ENCODE measurements at places on chromosomes 13 and 19.

DNA sequence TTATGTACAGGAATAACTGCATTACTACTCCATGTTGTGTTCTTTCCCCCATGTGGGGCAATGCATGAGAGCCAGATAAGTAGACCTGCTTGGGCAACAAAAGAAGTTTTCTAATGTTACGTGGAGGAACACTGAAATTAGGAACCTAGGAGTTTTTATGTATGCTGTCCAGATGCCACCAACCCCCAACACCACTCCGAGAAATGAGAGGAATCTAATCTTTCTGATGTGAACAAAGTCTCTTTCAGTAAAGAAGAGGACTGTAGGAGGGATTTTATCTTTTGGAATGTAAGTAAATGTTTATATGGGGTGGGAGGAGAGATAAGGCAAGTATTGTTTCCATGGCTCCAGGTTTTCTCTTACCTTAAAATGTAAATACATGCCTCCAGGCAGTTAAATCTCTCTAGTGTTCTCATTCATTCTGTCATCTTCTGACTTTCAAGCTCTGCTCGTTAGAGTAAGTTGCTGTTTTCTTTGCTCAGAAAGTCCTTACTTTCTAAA is 820.6 kb downstream of the PCDH17 start:
- no peak for DNase-seq

DNA sequence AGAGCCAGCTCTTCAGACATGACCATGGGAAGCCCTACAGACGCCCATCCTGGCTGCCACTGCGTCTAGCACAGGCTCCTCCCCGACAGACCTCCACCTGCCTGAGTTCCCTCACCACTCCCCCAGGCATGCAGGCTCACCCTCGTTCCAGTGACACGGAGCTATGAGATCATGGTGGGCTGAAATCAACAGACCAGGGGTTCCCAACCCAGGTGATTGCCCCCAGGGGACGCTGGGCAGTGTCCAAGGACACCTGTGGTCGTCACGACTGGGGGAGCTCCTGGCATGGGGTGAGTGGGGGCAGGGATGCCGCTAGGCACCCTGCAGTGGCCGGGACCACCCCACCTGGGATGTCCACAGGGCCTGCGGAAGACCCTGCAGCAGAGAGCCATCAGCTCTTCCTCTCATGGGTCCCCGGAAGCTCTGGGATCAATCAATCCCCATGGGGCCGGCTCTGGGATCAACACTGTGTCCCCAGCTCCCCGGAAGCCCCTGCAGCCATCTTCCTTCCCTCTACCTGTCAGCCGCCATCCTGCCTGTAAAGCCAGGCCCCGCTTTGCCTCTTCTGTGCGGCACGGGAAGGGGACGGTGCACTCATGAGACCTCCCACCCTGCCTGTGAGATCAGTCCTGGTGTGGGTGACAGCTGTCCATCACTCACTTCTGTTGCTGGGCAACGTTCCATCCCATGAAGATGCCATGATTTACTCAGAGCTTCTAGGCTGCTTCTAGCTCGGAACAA is 12.8 kb upstream of the MADCAM1 start:
- no peak for DNase-seq

GRCh38 chr19:3125900-3126524 is 9.8 kb upstream of the GNA15 start:
- peak; percentile 22 for DNase-seq

GRCh38 chr19:48186541-48186991 is 16.1 kb downstream of the ZSWIM9 start:
- DNase-seq, result no peak

GRCh38 chr19:53880711-53881481 is 1.1 kb upstream of the PRKCG start:
- DNase-seq, result no peak

DNA sequence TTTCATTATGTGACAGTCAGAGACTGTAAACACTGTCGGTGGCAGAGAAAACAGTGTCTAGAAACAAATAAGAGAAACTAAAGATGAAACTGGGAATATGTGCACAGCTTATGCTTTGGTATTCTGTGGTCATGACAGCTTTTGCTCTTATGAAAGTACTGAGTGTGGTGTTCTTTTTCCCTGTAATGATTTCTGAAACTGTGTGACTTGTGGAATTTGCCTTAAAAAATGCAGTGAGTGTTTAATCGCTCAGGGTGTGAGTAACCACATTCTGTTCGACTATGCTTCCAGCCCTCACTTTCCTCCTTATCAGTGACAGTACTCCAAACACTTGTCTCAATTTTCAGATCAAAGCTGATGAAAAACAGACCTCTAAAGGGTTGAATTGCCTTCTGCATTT is 66.9 kb upstream of the DIAPH3 start:
- DNase-seq, result no peak

GRCh38 chr13:77737583-77738200 is 40.2 kb downstream of the SLAIN1 start:
- DNase-seq, result no peak

DNA sequence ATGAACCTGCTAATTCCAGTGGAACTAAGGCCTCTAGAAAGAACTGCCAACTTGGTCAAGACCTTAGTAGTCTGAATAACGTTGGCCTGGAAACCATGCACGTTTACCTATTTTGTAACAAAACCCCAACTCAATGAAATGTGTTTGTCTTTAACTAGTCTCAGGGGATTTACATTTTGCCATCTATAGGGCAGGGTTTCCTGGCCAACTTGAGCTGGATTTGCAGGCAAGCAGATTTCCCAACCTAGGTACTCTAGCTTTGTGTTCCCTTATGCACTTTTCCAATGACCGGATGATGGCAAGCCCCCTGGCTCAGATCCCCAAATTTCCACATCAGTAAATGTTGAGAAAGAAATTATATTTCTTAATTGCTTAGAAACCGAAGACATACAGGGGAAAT is 114.5 kb downstream of the IRS2 start:
- DNase-seq, result peak; percentile 41

DNA sequence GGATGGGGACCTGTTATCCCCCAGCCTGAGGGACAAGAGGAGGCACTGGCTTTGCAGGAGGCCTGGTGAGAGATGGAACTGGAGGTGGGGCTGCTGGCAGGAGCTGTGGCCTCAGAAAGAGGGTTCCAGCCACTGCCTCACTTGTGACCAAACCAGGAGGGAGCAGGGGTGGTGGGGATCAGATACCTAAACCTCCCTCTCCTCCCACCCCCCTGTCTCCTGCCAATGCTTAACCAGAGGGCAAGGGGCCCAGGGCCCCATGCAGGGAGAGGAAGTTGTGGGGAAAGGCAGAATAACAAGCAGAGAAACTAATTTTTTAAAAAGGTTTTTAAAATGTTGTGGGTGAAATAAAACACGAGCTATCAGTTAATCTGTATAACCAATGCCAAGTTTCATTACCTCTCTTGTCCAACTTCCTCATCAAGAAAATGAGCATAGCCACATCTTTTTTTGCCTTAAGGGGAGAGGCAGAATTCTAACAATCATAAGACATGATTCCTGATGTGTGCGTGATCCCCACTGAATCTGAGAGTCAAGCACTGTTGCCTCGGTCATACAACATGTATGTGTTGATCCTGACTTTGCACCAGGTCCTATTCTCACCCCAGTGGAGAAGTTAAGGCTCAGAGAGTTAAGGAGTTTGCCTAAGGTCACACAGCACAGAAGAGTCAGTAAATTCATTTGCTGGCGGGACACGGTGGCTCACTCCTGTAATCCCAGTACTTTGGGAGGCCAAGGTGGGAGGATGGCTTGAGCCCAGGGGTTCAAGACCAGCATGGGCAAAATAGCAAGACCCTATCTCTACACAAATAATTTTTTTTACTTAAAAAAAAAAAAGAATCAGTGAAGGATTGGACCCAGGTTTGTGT is 12.9 kb downstream of the FXYD5 start:
- no peak for DNase-seq

GRCh38 chr13:60397704-60398378 is 821 bp downstream of the TDRD3 start:
- DNase-seq, result peak; percentile 16

- DNase-seq, result no peak
Observed at GRCh38 chr19:47036097-47036651, 12.2 kb downstream of the TMEM160 start.

DNA sequence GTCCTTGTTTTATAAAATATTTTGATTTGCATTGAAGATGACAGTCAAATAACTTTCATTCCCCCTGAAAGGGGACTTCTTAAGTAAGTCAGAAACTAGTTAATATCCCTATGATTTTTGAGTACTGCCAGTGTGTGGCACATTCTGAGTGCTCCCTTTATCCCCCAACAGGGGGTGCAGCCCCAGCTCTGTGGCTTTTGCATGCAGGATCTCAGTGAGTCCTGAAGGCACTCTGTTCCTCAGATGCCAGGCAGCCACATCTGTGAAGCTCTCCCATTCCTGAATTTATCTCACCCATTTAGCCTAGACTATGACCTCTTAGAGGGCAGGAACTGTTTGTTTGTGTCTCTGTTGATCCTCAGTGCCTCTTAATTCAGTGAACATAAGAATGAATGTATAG is 123.1 kb downstream of the CDK8 start:
- peak; percentile 8 for DNase-seq

DNA sequence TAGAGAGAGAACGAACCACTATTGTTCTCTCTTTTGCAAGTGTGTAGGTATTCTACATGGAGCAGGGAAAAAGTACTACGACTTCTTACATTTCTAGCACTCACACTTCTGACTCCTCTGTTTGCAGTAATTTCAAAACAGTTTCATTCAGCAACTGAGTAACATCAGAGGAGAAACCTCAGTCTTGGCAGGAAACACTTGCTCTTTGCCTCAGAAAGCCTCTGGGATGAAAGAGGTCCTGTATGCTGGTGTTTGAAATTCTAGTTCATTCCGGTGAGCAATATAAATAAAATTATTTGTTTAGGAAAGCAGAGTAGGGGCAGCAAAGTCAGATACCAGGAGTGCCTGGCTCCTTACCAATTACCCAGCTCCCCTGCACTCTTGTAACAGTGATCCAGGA is 595.5 kb downstream of the TBC1D4 start:
- no peak for DNase-seq

GRCh38 chr13:33206945-33207614 is 78.5 kb downstream of the STARD13 start:
- no peak for DNase-seq

DNA sequence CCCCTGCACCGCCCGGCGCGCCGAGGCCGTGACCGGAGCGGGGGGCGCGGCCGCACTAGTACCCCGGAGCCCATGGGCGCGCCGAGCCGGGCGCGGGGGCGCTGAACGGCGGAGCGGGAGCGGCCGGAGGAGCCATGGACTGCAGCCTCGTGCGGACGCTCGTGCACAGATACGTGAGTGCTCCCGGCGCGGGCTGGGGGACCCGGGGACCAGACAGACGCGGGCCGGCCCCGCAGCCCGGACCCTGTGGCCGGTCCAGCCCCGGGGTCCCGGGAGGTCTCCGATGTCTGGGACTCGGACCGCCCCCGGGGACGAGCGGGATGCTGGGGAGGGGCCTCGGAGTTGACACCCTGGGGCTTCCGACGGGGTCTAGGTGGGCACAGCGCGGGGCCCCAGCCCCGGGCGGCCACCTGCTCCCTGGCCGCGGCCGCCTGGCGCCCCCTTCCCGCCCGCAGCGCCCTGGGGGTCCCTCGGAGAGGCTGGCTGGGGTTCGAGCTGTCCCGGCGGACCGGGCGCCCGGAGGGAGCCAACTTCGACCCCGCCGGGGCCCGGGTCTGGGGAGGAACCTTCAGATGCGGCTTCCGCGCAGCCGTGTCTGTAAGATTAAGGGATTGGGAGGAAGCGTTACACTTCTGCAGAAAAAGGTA is 568 bp downstream of the ATP11A start:
- no peak for DNase-seq

DNA sequence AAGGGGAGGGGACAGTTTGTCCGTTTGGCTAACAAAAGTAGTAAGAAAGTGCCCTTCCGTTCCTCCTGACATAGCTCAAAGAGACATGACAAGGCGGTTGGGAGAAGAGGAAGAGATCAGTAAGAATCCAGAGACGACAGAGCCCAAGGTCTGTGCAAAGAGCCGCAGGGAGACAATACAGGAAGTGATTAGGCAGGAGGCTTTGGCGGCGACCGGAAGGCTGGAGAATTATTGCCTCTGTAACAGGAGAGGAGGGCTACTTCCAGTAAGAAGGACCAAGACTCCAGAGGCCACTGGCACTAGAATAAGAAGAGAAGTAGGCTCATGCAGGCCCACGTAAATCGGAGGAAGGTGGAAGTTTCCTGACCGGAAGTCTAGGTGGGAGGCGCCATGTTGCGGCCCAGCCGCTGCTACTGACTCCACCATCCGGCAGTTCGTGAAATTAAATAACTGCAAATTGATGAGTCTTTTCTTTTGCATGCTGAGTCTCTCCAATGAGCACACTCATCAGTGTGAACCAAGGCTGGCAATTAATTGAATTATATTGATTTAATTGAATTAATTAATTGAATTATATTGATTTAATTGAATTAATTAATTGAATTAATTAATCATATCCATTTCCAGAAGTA is 9.9 kb downstream of the RFX2 start:
- no peak for DNase-seq

- DNase-seq, result no peak
Observed at GRCh38 chr19:4606921-4607678, 32.2 kb upstream of the TNFAIP8L1 start.

GRCh38 chr19:47122359-47123335 is 8.0 kb upstream of the SAE1 start:
- no peak for DNase-seq

DNA sequence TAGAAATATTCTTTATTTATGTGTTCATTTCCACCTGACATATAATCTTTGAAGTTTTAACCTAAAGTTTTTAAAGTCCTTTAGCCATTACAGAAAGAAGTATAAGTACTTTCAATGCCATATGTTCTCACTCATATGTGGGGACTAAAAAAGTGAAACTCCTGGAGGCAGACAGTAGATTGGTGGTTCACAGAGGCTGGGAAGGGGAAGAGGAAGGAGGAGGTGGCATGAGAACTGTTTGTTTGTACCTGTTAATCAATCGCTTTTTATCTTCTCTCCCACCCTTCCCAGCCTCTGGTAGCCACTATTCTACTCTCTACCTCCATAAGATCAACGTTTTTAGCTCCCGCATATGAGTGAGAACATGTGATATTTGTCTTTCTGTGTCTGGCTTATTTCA is 131.1 kb downstream of the MYO16 start:
- no peak for DNase-seq

DNA sequence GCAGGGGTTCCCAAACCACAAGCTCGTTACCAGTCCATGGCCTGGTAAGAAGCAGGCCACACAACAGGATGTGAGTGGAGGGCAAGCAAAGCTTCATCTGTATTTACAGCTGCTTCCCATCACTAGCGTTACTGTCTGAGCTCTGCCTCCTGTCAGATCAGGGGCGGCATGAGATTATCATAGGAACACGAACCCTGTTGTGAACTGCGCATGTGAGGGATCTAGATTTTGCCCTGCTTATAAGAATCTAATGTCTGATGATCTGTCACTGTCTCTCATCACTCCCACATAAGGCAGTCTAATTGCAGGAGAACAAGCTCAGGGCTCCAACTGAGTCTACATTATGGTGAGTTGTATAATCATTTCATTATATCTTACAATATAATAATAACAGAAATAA is 677.4 kb upstream of the SLITRK6 start:
- DNase-seq, result no peak

GRCh38 chr13:25702386-25702785 is 330.6 kb downstream of the ATP8A2 start:
- no peak for DNase-seq

DNA sequence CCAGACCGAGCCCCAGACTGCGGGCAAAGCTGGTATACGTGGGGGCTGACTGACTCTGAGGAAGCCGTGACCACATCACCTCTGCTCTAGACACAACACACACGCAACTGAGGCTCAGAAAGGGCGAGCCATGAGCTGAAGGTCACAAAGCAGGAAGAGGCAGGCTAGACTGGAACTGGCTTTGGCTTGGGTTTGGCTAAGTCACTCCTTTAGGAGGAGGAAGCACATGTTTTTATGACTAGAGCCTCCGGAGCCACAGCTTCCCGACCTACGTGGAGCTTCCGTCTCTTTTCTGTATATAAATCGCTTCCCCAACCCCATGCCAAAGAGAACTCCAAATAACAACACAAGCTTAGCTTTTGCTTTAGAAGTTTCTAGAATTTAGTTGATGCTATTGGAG is 48.0 kb downstream of the RFX2 start:
- no peak for DNase-seq
